Cerebellum (tissue), 4 donors: ENCODE measurements at places on chromosomes 5 and 9.

DNA sequence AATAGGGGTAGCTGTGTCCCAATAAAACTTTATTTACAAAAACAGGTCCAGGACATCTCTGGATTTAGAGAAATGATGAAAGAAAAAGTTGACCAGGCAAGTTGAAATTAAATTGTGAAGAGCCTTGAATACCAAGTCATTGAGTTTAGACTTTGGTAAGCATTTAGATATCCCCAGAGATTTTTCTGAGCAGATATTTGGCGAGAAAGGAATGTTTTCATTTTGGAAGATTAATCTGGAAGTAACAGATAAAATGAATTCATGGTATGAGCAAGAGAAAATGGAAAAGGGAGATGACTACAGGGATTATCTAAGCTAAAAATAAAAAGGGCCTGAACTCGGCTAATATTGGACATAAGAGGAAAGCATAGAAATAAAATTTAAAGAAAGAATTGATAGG is 157.6 kb downstream of the ACTL7B start:
- DNase-seq = no peak

GRCh38 chr9:36145970-36146369 is 9.4 kb downstream of the GLIPR2 start:
- DNase-seq = no peak

GRCh38 chr9:2681981-2682380 is 35.3 kb upstream of the KCNV2 start:
- no peak for DNase-seq

DNA sequence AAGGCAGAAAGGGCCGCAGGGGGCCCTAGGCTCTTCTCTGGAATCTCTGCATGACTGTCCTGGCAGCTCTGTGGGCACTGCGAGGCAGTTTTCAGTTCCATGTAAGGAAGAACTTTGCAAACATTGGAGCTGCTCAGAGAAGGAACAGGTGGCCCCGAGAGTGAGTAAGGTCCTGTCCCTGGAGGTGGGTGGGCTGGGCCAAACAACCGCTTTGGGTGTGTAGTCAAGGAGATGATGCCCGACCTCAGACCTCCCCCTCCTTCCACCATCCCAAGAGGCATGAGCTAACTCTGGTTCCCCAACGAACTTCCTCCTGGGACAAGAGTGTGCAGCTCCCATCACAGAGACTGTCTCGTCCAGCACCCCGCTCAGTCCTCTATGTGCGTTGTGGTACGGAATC is 20.5 kb downstream of the CSF1R start:
- no peak for DNase-seq

DNA sequence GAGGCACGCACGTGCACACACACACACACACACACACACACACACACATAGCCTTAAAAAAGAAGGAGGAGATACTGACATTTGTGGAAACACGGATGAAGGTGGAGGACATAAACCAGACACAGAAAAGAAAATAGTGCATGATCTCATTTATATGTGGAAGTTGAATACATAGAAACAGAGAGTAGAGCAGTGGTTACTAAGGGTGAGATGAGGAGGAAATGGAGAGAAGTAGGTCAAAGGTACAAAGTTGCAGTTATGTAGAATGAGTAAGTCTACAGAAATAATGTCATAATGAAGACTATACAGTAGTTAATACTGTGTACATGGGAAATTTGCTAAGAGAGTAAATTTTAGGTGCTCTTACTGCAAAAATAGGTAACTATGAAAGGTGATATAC is 412.2 kb upstream of the CDH9 start:
- DNase-seq = no peak

DNA sequence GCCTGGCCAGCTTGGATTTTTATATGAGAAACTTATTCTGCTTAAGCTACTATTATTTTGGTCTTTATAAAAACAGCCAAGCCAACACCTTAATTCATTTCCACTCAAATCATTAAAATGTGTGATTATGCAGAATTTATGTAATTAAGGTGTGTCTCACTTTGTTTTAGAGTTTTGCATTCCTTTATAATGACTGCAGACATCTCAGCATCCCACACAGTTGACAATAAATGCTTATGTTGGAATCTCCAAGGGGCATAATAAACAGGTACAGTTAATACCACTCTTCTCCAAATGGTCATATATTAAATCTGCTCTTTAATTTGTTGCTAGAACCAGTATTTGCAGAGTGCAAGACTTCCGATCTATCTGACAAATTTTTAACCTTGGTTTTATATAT is 34.3 kb downstream of the ARL15 start:
- DNase-seq = no peak

- no peak for DNase-seq
These were observed 265.0 kb upstream of the FAM174A start for GRCh38 chr5:100270023-100270771.

DNA sequence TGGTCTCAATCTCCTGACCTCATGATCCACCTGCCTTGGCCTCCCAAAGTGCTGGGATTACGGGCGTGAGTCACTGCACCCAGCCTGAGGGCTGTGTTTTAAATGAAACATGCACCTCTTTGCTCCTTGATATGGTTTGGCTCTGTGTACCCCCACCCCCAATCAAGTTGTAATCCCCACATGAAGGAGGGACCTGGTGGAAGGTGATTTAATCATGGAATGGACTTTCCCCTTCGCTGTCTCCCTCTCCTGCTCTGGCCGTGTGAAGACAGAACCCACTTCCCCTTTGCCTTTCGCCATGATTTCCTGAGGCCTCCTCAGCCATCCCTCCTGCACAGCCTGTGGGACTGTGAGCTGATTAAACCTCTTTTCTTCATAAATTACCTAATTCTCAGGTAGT is 12.5 kb upstream of the NOTCH1 start:
- DNase-seq = no peak

DNA sequence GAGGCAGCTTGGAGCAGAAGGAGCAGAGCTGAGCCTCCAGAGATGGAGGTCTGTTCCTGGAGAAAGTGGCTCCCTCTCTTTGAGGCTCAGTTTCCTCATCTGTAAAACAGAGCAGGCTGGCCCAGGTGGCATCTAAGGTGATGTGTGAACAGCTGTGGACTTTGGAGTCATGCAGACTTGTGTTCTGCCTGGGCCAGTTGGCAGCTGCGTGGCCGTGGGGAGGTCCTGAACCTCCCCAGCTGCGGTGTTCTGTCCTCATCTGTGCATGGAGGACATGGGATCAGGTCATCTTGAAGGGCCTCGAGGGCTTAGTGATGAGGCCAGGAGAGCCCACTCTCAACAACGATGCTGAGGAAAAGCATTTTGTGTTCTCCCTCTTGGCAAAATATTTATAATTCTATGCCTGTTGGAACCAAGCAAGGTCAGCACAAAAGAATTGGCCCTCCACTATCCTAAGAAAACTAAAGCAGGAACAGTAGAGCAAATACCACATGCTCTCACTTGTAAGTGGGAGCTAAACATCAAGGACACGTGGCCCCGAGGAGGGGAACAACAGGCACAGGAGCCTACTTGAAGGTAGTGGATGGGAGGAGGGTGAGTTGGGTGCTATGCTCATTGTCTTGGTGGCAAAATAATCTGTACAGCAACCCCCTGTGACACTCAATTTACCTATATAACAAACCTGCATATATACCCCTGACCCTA is 63.2 kb upstream of the COL15A1 start:
- DNase-seq = no peak

- no peak for DNase-seq
These were observed 24.0 kb downstream of the NKD2 start for GRCh38 chr5:1032551-1033027.

DNA sequence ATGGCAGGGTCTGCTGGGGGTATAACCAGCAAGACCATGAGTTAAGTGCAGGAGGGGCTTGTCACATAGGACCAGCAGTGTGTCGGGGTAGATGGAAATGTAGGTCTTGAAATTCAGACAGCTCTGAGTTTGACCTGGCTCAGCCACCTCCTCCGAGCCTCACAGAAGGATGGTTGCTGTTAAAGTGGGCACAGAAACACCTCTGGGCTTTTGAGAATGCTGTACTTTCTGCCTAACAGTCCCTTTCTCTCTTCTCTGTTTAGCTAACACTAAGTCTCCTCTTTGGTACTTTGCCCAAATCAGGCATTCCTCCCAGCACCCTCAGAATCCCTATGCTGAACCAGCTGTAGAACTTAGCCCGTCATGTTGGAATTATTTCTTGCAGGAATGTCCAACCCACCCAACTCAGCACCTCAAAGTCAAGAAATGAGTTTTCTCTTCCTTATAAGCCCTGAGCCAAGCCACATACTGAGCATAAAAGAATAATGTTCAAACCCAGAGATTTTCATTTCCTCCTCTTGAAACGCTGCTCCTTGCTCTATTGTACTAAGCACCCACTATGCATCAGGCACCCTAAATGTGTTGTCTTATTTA is 41.7 kb upstream of the MATR3 start:
- DNase-seq = no peak

DNA sequence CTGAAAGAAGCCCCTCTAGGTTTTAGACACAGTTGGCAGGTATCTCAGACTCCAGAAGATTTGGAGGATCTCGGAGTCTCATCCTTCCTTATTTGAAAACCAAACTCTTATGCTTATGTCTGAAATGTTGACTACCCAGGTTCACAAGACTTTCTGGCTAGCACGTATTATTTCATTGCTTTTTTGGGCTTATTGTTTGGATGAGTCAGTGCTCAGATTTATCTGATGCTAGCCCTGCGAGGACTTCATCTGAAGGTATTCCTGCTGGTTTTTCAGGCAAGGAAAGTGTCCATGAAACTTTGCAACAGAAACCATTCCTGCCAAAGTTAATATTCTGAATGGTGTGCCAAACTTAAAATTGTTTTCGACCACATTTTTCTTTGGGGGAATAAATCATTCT is 8.5 kb downstream of the OSTF1 start:
- no peak for DNase-seq

DNA sequence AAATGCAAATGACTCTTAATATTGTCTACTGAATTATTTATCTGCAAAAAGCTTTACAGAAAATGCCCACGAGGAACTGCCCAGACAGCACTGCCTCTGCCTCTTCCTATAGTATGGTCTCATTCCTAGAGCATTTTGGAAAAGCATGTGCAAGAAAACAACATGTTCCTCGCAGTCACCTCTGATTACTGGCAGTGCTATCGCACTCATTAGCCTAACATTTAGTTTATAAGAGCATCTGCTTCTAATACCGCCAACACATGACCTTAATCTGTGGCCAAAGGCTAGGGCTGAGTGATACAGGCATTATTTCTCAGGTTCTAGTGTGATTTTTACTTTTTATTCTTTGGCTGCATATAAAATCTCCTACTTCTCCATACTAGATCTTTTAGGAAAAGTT is 259.2 kb downstream of the FBXL17 start:
- DNase-seq = peak; percentile 3

GRCh38 chr5:133244242-133244641 is 192.4 kb downstream of the HSPA4 start:
- DNase-seq = no peak

- no peak for DNase-seq
These were observed 22.3 kb upstream of the OLFM1 start for GRCh38 chr9:135065151-135065550.

DNA sequence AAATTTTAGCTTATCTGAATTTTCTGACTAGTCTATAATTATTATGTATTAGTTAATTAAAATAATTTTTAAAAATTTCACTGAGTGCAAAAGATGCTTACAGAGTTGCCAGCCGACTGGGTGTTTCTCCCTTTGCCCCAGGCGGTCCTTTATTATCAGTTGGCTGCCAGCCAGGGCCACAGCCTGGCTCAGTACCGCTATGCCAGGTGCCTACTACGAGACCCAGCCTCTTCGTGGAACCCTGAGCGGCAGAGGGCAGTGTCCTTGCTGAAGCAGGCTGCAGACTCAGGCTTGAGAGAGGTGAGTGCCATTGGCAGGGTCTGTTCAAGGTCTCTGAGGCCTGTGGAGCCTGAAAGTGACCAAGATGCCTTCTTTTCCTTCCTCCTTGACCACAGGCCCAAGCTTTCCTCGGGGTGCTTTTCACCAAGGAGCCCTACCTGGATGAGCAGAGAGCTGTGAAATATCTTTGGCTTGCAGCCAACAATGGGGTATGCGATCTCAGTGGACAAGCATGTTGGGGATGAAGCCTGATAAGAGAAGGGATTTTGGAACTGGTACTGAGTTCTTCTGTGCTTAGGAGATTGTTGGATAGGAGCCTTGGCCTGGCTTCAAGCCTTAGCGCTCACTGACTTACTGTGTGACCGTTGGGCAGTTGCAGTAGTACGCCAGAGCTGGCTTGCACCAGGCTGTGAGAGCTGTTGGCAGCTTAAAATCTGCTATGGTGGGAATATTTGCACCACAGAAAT is 10.6 kb downstream of the DELE1 start:
- peak; percentile 71 for DNase-seq

GRCh38 chr5:176716320-176716719 is 69.0 kb downstream of the TSPAN17 start:
- peak; percentile 77 for DNase-seq

DNA sequence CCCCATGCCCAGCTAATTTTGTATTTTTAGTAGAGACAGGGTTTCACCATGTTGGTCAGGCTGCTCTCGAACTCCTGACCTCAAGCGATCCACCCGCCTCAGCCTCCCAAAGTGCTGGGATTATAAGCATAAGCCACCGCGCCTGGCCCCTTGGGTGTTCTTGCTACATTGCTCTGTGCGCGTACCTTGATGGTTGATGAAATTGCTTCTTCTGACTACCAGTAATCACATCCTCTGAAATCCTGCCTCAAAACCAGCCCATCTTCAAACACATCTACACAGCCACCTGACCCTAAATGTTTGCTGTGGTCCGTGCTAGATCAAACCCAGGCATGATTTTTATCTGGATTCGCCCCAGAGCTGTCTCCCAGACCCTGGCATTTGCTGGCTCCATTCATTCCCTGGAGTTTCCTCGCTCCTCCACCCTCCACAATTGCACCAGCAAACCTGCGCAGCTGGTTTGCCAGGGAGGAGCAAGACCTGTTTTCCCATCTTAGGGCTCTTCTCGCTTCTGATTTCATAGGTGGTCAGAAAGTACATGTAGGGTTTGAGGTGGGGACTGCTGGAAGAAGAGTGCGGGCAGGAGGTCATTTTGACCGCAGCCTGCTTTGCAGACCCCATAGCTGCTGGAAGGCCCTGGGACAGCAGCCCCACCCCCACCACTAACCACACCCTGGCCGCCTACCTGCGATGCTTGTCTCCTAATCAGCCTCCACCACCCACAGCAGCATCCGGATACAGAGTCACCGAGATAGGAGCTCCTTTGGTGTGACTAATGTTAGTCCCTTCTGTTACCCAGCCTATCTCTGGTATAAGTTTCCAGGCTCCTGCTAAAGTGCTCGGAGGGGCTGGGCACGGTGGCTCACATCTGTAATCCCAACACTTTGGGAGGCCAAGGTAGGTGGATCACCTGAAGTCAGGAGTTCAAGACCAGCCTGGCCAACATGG is 22.7 kb downstream of the SWI5 start:
- no peak for DNase-seq

DNA sequence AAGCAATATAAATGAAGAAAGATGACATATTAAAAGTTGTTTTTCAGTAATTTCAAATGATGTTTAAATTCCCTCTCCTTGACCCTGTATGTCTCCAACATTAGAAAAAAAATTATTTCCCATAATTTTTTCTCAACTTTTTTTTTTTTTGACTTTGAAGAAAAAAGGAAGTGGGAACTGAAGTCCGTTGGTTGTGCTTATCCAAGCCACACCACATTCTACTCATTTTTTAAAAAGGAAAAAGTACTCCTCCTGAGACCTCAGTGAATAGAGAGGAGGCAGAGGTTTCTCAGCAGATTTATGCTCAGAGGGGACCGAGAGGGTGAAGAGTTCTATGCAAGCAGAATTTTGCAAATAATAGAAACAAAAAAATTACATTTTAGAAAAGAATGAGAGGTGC is 123.3 kb downstream of the PCSK5 start:
- no peak for DNase-seq

- DNase-seq = no peak
These were observed 4.3 kb upstream of the TRIO start for GRCh38 chr5:14138608-14139540.

- DNase-seq = no peak
These were observed 17.3 kb upstream of the TGFBI start for GRCh38 chr5:136011414-136012001.

GRCh38 chr5:65482736-65483545 is 1.2 kb upstream of the ADAMTS6 start:
- DNase-seq = no peak
